NCI-H774 (cell line): ENCODE measurements at places on chromosomes 7 and 10.

- no peak for DNase-seq
Measured at GRCh38 chr10:46514899-46515298, 41.6 kb downstream of the GPRIN2 start.

DNA sequence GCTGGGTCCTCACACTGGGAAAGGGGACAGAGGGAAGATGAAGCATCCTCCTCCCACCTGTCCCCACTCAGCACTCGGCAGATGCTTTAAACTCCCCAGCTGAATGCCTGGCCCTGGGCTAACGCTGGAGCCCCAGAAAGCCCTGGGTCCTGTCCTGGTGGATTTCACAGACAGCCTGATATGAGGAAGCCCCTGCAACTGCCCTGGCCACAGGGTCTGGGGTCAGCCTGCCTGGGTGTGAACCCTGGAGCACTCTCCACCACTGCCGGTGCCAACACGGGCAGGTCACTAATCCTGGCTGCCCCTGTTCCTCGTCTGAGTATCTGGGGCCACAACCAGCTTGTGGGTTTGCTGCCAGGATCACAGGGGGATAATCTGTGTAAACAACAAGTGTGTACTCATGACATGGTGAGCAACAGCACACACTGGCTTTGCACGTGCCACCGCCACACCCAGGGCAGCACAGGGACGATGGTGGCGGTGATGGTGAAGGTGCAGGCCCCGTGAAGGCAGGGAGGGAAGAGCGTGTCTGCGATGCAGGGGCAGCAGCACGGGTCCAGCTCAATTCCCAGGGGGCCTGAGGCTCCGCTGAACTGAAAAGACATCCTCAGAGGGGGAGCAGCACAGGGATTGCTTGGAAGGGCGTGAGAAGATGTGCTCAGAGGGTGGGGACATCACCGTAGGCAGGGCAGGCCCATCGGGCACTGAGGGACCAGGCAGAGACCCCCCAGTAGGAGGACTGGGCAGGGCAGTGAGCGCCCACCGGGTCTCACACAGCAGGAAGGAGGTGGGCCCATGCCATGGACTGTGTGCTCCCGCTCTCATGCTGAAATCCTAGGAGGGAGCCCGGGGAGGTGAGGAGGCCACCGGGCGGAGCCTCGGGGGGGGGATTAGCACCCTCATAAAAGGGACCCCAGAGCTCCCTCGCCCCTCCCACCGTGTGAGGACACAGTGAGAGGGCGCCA lies 238.7 kb downstream of the MAD1L1 start:
- DNase-seq, result no peak

DNA sequence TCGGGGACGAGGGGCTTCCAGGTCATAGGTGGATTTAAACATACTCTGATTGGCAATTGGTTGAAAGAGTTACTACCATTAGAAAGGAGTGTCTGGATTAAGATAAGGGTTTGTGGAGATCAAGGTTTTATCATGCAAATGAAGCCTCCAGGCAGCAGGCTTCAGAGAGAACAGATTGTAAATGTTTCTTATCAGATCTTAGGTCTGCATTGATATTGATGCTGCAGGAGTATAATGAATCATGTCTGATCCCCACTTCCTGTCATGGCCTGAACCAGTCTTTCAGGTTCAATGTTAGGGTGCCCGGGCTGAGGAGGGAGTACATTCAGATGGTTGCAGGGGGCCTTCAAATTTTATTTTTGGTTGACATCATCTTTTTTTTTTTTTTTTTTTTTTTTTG lies 51.4 kb downstream of the SH3PXD2A start:
- DNase-seq, result no peak

DNA sequence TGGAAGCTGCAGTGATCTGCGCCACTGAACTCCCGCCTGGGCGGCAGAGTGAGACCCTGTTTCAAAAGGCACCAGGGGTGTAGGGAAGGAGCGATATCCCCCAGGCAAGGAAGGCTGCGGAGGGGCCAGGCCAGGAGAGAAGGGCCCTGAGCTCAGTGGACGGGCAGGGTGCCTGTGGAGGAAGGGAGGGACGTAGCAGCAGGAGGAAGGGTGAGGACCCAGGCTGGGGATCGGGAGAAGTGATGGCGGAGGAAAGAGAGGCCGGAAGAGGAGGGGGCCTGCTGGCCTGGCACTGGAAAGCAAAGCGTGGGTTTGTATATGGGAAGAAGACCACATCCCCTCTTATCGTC lies 45.6 kb downstream of the ALOX5 start:
- DNase-seq, result no peak
